ENCODE measurements at places on chromosomes 7 and 10.

GRCh38 chr10:77613476-77614130 is 24.0 kb downstream of the KCNMA1 start:
- no peak for DNase-seq

GRCh38 chr10:131314799-131315198 is 3.3 kb upstream of the TCERG1L start:
- no peak for DNase-seq

- no peak for DNase-seq
These were observed 248.2 kb downstream of the SKAP2 start for GRCh38 chr7:26616235-26616634.

GRCh38 chr7:148238761-148239325 is 351.7 kb upstream of the C7orf33 start:
- DNase-seq = no peak

- no peak for DNase-seq
These were observed 169.9 kb upstream of the PPP2R2D start for GRCh38 chr10:131730771-131731497.

- DNase-seq = no peak
These were observed 6.1 kb downstream of the ADCY1 start for GRCh38 chr7:45580053-45580872.

- no peak for DNase-seq
These were observed 3.8 kb downstream of the SLC25A40 start for GRCh38 chr7:87872346-87872745.

Measured in GOT3 (cell line).